AG10803 (cell line): ENCODE measurements at places on chromosomes 12 and 14.

- no peak for DNase-seq
Observed at GRCh38 chr14:40847480-40847879, 759.2 kb upstream of the LRFN5 start.

DNA sequence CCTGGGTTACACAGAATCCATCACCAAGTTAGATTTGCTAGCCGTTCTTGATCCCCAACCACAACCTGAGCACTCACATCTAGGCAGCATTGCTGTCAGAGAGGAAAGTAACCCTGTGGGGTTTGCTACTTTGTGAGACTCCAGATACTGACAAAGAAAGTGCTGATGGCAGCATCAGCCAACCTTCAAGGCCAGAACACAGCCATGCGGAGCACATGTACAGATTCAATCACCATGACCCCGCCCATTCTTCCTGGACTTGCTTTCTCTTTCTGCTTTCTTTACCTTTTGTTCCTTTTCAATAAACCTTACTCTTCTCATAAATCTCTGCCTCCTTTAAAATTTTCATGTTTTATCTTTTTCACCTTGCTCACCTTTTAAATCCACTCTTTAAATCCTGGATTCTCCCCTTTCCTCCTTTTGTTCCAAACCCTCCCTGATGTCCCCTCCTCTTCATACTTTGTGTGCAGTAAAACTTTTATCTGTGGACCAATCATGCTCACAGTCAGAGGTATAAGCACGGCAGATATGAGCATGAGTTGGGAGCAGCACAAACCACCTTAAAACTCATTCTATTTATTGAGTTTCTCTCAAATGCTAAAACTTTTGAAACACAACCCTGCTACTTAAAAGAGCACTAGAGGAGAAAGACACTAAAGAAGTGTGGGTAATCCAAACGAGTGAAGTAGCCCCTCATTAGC is 21.9 kb upstream of the CERS5 start:
- no peak for DNase-seq

GRCh38 chr14:60151715-60152114 is 13.5 kb downstream of the DHRS7 start:
- peak; percentile 95 for DNase-seq

GRCh38 chr12:93043877-93044209 is 114.7 kb upstream of the EEA1 start:
- no peak for DNase-seq

DNA sequence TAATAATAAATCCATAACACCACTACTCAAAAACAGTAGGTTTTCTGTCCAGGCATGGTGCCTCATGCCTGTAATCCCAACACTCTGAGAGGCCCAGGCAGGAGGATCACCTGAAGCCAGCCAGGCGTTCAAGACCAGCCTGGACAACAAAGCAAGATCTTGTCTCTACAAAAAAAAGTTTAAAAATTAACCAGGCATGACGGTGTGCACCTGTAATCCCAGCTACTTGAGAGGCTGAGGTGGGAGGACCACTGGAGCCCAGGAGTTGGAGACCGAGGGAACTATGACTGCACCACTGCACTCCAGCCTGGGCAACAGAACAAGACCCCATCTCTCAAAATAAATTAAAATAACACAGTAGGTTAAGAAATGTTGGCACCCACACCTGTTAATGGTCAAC is 44.5 kb upstream of the AP4S1 start:
- DNase-seq: no peak

- DNase-seq: peak; percentile 85
Observed at GRCh38 chr12:56193025-56193578, 3.8 kb upstream of the SMARCC2 start.

- no peak for DNase-seq
Observed at GRCh38 chr12:119956047-119956446, 33.0 kb upstream of the BICDL1 start.

DNA sequence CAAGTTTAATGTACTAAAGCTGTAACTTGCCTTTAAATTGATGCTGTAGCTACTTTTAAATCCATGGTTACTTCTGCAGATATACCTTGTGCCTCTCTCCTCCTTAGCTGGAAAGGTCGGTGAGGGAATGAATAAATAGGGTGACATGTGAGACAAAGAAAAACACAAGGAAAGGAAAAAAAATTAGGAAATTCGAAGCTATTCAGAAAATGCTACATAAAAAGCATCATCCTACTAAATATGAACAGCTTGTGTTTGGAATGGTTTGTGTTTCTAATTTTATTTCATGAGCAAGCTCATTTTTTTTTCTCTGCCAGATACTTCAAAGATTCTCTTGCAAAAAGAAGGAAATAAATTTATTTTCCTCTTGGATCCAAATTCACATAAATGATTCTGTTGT is 186.3 kb upstream of the NUDT4 start:
- peak; percentile 67 for DNase-seq

- DNase-seq: no peak
Observed at GRCh38 chr14:54775486-54776140, 127.0 kb downstream of the GCH1 start.

DNA sequence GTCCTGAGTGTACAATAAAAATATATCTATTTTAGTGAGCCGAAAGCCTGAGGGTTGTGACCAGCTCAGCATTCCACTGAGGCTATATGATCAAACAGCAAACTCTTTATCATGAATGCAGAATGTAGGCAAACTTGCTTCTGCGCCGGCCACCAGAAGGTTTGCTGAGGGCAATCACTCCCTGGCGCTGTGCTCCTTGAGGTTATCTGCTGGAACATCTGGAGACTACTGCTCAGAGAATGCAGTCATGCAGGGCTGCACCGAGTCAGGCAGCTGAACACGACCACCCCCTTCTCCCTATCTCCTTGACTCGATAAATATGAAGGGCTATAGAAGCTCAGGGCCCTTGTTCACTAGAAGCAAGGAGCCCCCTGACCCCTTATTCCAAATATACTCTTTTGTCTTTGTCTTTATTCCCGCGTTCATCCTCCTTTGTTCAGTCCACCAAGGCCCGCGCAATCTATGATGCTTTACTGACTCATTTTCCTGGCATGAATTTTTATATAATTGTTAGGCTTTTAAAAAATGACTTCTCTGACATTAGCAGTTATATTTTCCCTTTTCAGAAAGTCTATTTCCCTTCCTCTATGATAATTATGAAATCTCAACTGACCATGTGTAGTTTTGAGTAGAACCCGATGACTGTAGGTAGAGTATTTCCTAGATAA is 1089.3 kb downstream of the SLC16A7 start:
- DNase-seq: no peak

- DNase-seq: no peak
Observed at GRCh38 chr14:101912841-101913240, 51.5 kb upstream of the DYNC1H1 start.

DNA sequence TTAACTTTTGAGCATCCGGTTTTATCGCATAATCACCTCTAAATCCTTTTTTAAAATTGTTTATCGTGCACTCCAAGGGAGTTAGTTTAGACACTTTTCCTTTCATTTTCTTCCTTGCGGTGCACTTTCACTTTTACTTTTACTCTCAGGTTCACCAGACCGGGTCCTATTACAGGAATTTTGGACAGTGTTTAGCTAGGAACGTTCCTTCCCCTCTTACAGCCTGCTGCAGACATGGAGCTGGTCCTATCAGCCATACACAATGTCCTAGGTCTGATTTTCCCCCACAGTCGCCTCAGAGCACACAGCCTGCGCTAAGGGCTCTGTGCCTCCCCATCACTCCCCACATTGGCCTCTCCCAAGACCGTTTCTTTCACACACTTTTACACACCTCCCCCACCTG is 103.9 kb downstream of the ALG10 start:
- DNase-seq: no peak

- no peak for DNase-seq
Observed at GRCh38 chr12:123337070-123337469, 27.6 kb downstream of the SBNO1 start.

DNA sequence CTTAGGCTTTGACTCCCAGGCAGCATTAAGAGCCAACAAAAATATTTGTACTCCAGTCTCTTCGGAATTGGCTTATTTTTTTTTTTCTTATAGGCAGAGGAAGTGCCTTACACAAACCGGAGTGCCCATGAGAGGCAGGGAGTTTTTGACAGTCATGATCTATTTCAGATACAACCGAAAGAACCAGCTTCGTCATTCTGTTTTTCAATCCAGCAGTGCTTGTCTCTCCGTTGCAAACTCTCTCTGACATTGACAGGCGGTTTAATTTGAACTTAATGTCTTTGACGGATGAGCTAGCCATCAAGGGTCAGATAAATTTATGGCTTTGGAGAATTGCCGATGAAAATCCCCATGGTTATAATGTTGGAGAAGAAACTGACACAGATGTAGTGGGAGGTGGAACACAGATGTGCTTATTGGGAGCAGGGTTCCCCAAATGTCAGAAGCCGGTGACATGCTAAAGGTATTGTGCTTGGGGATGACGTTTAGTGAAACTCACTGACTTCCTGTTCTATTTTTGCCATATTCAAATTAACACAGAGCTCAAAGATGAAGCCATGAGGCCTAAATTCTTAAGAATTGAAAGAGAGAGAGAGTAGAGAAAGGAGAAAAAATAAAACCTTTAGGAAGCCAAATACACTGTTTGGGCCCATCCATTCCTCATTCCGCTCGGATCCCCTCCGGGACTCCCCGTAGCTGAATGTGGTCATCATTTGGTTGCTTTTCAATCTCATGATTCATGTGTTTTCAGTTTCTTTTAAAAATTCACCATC is 59.7 kb downstream of the PLXNC1 start:
- no peak for DNase-seq

GRCh38 chr12:106138633-106139421 is at the start of gene NUAK1:
Gene NUAK1 (minus strand): TSS chr12:106138954. CDS start chr12:106138653, 301 bp downstream.
- peak; percentile 82 for DNase-seq

GRCh38 chr12:130444061-130444460 is 106.4 kb downstream of the PIWIL1 start:
- no peak for DNase-seq

- DNase-seq: peak; percentile 40
Observed at GRCh38 chr12:104458694-104459367, 2.1 kb downstream of the CHST11 start.

- peak; percentile 31 for DNase-seq
Observed at GRCh38 chr12:15778126-15778525, 11.1 kb downstream of the EPS8 start.

GRCh38 chr12:42921741-42922504 is 332.4 kb upstream of the PRICKLE1 start:
- no peak for DNase-seq

- DNase-seq: no peak
Observed at GRCh38 chr14:51548187-51548586, 103.5 kb upstream of the FRMD6 start.

DNA sequence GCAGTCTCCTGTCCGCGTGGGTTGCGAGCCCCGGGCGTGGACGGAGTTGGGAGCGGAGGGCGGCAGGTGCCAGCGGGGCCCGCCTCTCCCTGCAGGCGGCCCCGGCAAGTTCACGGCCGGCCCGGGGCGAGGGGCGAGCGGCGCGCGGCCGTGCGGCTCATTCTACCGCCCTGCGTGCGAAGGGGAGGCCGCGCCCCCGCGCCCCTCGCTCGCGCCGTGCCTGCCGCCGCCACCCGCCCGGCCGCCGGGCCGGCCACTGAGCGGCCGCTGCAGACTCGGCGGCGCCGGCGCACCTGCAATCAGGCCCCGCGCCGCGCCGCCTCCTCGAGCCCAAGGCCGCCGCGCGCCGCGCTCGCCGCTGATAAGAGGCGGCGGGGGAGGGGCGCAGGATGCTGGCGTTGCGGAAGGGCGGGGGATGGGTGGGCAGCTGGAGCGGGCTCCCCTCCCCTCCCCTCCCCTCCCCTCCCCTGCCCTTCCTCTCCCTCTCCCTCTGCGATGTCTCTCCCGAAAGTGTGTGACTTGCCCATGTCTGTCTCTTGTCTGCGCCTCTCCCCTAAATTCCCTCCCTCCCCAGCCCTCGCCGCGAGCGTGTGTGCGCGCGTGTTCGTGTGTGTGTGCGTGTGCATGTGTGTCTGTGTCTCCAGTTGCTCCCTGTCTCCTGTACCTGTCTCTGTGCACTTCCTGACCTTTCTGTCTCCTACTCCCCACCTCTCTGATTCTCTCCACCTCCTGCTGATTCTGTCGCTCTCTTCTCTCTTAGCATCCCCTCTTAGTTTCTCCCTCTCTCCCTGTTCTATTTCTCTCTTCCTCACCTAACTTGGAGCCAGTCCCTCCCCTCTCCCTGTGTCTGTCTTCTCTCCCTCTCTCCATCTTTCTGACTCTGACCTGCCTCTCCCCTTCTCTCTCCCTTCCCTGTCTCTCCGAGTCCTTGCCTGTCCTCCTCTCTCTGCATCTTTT is 768.1 kb upstream of the TBX3 start:
- no peak for DNase-seq

DNA sequence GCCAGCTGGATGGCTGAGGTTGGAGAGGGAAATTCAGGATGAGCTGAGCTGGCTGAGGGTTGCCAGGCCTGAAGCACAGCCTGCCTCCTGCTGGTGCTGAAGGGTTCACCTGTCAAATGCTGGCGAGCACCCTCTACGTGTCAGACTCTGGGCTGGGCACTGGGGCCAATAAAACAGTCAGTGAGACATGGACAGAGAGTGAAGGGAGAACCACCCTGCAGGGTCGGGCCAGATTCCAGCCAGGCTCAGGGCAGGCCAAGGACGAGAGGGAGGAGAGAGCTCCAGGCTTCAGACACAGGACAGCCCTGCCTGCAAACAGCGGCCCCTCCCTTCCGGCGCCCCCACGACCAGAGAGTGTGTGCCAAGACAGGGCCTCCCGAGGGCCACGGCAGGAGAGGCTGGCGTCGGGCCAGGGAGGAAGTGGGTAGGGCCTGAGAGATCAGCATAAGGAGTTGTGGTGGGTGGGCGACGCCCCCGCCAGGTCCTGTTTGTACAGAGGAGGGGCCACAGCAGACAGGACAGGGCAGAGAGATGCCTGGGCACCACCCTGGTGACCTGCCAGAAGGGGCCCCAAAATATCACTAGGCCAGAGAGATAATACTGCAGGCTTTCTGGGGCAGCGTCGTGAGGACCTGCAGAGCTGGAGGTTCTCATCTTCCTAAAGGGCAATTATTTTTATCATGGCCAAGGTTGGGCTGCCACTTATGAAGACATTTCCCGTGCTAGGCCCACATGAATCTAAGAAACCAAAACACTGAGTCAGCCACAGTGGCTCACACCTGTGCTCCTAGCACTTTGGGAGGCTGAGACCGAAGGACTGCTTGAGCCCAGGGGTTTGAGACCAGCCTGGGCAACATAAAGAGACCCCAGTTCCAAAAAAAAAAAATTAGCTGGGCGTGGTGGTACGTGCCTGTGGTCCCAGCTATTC is 73.1 kb upstream of the GPR68 start:
- no peak for DNase-seq

- no peak for DNase-seq
Observed at GRCh38 chr14:32980178-32980901, 41.7 kb downstream of the NPAS3 start.

- DNase-seq: no peak
Observed at GRCh38 chr12:58166643-58167042, 225.3 kb downstream of the ATP23 start.
